ENCODE measurements at places on chromosomes 13 and 19.

DNA sequence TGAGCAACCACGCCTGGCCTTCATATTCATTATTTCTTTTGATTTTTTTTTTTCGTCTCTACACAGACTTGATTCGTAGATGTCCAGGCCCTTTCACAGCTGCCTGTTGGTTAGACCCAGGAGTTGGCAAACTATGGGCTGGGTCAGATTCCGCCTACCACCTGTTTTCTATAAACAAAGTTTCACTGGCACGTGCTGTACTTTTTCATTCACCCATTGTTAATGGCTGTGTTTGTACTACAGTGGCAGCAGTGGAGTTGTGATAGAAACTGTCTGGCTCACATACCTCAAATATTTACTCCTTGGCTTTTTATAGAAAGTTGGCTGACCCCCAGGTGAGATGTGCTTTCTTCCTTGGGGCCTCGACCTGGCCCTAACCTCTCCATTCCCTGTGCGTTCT is 72.9 kb upstream of the TEX29 start:
- no peak for DNase-seq

- DNase-seq, result no peak
These were observed 236.6 kb upstream of the MAB21L1 start for GRCh38 chr13:35712907-35713761.

DNA sequence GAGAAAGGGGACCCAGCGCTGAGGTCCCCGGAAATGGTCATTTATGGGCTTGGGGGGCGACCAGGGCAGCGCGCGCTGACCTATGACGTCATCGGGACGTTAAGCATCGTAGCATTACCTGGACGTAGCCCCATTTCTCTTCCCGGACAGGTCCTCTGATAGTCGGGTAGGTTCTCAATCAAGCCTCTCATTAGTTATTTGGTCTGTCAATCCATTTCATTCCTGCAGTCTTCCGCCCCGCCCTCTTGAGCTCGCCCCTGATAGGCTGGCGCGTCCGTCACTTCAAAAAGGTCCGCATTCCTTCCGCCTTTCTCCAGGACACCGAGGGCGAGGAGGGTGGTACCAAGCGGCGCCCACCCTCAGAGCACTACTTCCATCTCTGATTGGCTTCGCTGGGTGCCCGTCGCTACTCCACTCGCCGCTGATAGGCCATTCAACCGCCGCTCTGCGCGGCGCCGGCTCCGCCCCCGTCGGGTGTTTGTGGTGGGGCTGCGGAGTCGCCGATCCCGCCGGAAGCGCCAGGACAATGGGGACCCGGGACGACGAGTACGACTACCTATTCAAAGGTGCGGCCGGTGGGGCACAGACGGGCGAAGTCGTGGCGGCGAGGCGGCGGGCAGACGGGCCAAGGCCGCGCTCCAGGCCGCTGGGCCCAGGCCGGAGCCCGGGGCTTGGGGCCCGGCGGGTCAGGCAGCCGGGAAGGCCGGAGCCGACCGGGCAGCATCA is at the start of gene RAB11B:
Gene RAB11B (plus strand): TSS at position 470 of the 726 bp plus-strand sequence. CDS start 57 bp downstream, at position 527.
- peak; percentile 99 for DNase-seq

GRCh38 chr13:46720189-46720588 is 76.8 kb downstream of the ESD start:
- no peak for DNase-seq

- no peak for DNase-seq
These were observed 204.9 kb upstream of the KL start for GRCh38 chr13:32811297-32811800.

DNA sequence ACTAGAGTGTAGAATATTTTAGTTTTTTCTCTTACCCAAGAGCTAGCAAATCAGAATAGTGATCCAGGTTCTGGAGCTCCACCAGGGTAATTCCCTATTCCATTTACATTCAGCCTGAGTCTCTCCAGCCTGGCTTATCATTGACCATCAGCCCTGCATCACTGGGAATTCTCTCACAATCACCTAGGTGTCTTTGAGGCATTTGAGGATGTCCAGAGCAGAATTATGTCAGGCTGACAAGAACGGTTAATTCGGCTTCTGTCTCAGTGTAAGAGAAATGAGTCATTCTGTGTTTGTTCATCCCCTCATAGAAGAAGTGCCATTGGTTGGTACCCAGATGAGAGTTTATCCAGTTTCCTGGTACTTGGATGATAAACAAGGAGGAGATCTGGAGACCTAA is 180.5 kb downstream of the ZNF737 start:
- DNase-seq, result no peak

- no peak for DNase-seq
These were observed 2412.4 kb downstream of the PCDH9 start for GRCh38 chr13:64817691-64818090.

DNA sequence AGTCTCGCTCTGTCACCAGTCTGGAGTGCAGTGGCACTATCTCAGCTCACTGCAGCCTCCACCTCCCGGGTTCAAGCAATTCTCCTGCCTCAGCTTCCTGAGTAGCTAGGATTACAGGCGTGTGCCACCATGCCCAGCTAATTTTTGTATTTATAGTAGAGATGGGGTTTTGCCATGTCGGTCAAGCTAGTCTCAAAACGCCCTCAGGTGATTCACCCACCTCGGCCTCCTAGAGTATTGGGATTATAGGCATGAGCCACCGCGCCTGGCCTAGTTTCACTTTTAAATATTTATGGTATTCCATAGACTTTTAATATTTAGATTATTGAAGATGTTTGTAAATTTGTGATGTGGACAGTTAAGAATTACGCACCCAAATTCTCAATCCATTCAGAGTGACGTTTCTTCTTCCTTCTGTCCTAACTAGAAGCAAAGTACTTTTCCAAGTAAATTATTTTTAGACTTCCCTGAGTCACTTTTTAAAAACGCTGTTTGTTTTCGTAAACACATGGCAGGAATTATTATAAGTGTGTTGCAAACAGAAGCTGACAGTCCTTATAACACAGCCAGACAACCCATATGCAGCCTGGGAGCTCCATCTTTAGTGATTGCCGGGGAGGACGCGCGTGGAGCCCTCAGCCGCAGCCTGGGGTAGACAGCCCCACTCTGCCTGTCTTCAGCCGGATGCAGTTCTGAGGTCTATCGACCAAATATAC is 131.7 kb downstream of the ATP11A start:
- DNase-seq, result no peak

DNA sequence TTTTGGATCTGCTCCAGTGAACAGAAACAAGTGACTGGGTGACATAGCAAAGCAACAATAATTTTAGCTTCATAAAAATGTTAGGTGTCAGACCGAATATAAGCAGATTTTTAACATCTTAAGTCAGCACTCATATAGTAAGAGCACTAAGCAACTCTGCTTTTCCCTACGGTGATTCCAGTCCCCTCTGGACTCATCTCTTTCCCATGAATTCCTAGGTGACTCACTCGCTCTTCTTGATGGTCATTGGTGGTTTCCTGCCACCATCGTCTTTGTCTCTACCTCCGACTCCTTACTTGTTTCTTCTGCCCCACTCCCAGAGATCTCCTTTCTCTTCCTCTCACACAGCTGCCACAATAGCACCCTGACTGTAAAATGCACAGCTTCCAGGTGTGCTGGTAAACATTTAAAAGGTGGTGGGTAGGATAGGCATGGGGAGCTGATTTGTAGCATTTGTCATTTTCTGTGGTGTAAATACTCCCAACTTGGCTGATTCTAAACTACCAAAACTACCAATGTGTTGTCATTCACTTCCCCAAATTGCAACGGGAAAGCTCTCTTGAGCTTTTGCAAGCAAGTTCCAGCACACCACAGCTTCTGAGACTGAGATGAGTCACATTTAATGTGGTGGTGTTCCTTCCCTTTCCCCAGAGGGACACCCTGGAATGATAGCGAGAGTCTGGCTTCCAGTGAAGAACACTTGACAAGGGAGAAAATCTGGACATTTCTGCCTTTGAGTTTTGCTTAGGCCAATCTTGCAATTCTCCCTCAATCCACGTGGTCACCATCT is 42.8 kb upstream of the CLDN10 start:
- no peak for DNase-seq

DNA sequence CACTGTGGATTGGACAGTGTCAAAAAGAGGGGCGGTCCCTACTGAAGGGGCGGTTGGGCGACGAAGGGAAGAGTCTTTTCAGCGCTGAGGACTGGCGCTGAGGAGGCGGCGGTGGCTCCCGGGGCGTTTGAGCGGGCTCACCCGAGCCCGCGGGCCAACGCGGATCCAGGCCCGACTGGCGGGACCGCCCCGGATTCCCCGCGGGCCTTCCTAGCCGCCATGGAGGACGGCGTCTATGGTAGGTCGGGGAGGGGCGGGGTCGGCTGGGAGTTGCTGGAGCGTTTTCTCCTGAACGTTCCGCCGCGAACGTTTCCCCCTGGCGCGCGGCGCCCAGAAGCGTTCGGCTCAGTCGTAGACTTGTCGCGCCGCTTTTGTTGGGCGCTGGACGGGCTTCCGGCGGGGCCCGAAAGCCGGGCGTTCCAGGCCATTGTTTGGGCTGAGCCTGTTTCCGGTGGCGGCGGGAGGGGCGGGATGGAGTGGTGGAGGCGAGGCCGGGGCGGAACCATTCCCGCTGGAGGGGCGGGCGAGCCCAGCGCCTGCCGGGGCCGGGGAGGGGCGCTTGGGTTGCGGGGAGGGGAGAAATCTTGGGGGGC is at the start of gene CYTH2:
Gene CYTH2 (plus strand): TSS at position 81 of the 593 bp plus-strand sequence. CDS start 139 bp downstream, at position 220.
- peak; percentile 62 for DNase-seq

GRCh38 chr19:10270616-10271394 is at the start of gene ICAM1:
TSS of gene ICAM1 (plus strand) at chr19:10271120. CDS start at chr19:10271160, 40 bp downstream.
- peak; percentile 30 for DNase-seq

DNA sequence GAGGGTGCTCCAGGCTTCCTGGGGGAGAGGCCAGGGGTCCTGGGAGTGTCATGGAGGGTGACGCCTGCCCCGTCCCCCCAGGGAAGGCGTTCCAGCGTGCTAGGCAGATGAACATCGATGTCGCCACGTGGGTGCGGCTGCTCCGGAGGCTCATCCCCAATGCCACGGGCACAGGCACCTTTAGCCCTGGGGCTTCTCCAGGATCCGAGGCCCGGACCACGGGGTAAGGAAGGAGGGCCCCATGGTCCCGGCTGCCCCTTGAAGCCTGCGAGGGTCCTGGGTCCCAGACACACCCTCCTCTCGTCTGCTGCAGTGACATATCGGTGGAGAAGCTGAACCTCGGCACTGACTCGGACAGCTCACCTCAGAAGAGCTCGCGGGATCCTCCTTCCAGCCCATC is 11.4 kb downstream of the PTGER1 start:
- no peak for DNase-seq

DNA sequence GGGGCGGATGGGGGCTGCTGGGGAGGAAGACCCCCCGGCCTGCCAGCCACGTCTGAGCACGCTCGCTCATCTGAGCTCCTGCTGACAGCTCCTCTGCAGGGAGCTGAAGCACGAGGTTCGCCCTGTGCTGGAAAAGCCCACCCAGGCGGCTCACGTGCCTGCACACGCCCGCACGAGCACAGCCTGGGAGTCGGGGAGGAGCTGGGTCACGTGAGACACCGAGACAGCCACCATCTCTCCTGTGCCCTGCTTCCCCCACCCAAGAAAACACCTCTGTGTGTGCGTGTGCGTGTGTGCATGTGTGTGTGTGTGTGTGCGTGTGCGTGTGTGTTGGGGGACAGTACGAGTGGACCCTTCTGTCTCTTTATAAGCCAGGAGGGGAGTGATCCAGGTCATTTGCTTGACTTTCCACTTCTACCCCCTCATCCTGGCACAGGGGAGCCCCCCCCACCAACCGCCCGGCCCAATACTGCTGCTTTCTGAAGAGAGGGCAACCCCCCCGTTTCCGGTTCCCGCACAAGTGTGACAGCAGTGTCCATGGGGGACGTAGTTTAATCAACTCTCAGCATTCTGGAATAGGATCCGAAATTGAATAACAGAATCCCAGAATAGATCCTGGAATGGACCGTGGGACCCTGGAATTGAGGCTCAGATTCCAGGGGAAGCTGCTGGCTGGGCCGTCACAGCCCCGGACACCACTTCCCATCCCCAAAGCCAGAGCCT is 42.5 kb downstream of the CELF5 start:
- DNase-seq, result no peak

- no peak for DNase-seq
These were observed 116.6 kb upstream of the SPACA7 start for GRCh38 chr13:112259511-112259910.

GRCh38 chr13:45280011-45280410 is 61.0 kb downstream of the TPT1 start:
- DNase-seq, result no peak

DNA sequence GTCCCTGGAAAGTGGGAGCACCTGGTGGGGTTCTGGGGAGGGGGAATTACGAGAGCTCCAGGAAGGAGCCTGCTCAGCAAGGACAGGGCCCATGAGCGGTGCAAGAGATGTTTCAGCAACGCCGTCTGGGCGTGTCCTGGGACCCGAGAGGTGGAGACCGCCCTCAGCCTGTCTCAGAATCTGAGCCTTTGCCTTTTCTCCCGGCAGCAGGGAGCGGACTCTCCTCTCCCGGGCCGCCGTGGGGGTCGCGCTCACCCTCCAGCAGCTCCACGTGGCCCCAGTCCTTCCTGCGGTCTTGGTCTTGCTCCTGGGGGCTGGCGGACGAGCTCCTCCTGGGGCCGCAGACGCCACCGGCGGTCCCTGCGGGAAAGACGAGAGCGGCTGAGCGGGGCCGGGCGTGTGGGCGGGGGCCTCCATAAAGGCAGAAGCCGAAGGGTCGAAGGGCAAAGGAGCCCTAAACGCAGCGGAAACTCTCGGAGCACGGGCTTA is 714 bp downstream of the POLRMT start:
- DNase-seq, result no peak

GRCh38 chr19:5003781-5004180 is 34.9 kb downstream of the KDM4B start:
- no peak for DNase-seq

- no peak for DNase-seq
These were observed 155.7 kb downstream of the PCDH17 start for GRCh38 chr13:57787058-57787791.

GRCh38 chr19:47036097-47036651 is 12.2 kb downstream of the TMEM160 start:
- no peak for DNase-seq

- no peak for DNase-seq
These were observed 795 bp downstream of the JOSD2 start for GRCh38 chr19:50510121-50510670.

- peak; percentile 64 for DNase-seq
These were observed 1.2 kb downstream of the SLC7A1 start for GRCh38 chr13:29594303-29594709.

DNA sequence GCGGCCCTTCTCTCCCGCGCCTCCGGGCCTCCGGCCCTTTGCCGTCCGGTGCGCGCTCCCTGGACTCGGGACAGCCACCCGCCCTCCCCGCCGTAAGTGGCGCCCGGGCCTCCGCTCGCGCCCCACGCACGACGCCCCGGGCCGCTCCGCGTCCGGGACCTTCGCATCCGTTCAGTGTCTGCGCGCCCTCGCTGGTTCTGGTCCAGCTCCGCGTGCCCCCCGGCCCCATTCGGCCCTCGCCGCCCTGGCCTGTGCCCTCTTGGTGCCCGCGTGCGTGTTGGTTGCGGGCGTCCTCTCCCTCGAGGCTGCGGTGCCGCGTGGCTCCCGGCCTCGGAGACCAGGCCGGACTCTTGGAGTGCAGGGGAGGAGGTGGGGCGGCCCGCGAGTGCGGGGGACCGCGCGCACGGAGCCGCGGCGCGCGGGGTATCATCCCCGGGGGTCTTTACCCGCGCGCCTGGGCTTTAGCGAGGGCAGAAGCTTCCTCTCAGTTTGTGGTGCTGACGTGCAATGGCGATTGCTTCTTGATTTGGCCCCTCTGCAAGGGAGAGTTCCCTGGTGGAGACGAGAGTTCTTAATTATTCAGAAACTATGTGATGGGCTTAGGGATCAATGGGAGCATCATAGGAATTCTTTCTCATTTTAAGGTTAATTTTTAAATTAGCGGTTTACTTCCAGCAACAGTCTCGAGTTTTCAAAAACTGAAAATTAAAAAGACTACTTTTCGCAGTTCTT is 757 bp downstream of the WASF3 start:
- no peak for DNase-seq

- DNase-seq, result no peak
These were observed 73.0 kb downstream of the MAP4K1 start for GRCh38 chr19:38544569-38545315.
